Stimulated activated CD4-positive, alpha-beta T cell treated with anti-CD3 and anti-CD28 coated beads, Interleukin-1b, Interleukin-23, amount 100 ng/mL, for 1 hour (primary cell): ENCODE measurements at places on chromosomes 2 and 18.

- DNase-seq, result no peak
Measured at GRCh38 chr2:111982822-111983221, 72.2 kb upstream of the TMEM87B start.

DNA sequence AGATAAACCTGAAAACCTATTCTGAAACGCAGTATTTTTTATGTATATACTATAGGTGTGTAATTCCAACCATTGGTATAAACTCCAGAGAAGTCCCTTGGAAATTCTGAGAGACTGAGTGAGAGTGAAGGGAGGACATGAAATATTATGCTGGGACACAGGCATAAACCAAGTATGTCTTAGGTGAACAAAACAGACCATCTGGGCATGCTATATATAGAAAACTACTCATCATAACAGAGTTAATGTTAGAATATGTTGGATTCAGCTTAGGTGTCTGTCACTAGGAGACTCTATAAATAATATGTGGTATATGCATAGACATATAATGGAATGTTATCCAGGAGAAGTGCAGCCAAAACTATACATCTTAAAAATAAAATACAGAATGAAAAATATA, 282.6 kb downstream of the LRP1B start:
- DNase-seq, result no peak

GRCh38 chr18:79611040-79611681, 68.4 kb upstream of the CTDP1 start:
- DNase-seq, result no peak

DNA sequence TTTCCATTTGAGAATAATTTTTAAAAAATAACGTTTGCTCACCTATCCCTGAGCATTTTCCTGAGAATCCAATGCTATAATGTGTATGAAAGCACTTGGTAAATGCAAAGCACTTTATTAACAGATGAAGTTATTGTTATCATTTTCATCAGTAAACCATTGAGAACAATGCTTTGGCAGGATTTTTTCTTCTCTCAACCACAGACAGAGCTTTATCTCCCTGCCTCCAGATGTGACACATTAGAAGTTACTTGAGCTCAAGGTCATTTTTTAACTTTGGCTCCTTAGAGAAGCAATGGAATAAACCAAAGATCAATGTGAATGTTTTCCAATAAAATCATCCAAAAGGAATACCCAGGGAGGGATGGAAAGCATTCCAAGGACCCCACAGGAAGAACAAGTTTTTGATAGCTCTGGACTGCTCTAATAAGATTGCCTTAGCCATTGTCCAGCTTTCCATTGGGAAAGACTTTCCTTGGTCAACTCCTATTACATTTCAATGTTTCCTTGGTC, 118.9 kb upstream of the NT5C1B start:
- no peak for DNase-seq

GRCh38 chr2:238691596-238692491, 156.0 kb upstream of the TWIST2 start:
- no peak for DNase-seq

GRCh38 chr2:241906826-241907570, 37.5 kb downstream of the RTP5 start:
- DNase-seq, result no peak

- DNase-seq, result no peak
Measured at GRCh38 chr2:124286089-124286783, 261.1 kb downstream of the CNTNAP5 start.

- no peak for DNase-seq
Measured at GRCh38 chr2:54589340-54590215, 133.5 kb downstream of the SPTBN1 start.

- DNase-seq, result no peak
Measured at GRCh38 chr18:42730272-42730671, 385.2 kb downstream of the RIT2 start.

DNA sequence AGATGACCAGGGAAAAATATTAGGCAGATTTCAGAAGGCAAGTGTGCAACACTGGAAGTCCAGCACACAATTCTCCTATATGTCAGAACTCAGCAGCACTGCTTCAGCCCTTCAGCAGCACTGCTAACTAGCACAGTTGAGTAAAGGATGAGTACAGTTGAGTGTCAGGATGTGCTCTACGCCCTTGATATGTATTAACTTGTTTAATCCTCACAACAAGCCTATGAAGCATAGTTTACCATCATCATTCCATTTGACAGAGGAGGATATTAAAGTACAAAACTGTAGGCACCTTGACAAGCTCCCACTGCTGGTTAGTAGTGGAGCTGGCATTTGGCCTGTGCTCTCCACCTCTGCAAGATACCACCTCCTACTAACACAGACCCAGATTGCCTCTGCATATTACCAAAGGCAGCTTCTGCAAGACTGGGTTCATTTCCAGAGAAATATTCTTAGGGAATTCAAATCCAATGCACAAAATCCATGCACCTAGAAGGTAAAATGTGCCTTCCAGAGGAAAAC, 230.8 kb downstream of the ANAPC1 start:
- no peak for DNase-seq

DNA sequence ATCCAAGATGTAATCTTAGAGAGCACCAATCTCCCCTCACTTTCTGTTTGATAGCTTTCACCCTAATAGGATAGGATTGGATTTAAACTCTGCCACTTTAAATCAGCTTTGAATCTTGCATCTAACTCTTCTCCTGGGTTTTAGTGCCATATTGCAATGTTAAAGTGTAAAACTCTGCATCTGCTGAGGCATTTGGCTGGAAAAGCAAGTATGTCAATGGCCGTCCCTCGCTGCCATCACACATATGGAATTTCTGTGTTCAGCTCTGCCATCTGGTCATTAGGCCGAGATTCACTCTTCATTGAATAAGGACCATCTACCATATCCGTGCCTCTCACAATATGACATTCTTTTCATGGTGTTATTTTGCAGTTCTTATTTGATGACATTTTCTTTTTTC, 728.1 kb upstream of the PIK3C3 start:
- DNase-seq, result no peak

GRCh38 chr2:26527726-26528585, 50.0 kb upstream of the OTOF start:
- DNase-seq, result no peak
